Calu3 (cell line): ENCODE measurements at places on chromosomes 16 and 17.
A peak's percentile ranks its signal among the peaks of the same experiment; 100 is the strongest.

GRCh38 chr17:81518785-81519283 lies 6.2 kb upstream of the ACTG1 start:
- peak; percentile 74 for DNase-seq

GRCh38 chr17:56822725-56823124 lies 11.0 kb downstream of the C17orf67 start:
- no peak for DNase-seq

DNA sequence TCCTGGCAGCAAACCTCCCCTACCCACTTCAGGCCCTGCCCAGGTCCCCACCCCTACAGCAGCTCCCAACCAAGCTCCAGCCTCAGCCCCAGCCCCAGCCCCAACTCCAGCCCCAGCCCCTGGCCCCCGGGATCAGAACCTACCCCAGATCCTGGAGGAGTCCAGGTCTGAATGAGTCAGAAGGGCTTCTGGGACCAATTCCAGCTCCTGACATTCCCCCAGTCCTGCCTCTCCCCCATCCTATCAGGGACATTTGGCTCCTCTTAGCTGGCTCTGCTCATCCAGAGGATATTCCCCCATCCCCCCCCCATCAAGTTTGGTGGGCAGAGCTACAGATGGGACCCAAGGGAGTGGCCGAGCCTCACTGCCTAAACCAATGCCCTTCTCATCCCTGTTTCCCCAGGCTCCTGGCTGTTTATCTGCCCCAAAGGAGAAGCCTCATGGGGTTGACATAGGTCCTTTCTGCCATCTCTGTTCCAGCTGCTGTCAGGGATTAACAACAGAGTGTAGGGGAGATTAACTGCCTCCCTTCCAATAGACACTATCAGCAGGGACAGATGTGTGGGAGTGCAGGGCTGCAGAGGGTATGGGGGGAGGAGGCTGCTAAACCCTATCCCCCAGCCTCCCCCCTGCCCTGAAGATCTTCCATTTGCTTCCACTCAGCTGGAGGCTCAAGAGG lies 16.5 kb downstream of the CNTNAP1 start:
- DNase-seq = no peak

DNA sequence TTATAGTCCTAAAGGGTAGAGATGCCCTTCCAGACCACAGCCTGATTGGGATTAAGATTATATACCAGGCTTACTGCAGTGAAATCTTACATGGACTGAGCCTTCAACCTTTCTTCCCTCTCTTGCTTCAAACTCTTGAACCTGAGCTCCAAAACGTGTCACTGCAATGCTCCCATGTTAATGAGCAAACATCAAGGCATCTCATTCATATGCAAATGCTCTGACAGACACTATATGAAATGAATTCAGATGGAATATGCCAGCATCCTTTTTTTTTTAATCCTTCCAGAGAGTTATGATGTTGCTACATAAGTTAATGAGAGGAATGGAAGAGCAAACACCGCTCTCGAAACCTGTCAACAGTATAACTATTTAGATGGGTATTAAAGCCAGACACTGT lies 611.9 kb upstream of the CDH11 start:
- no peak for DNase-seq

DNA sequence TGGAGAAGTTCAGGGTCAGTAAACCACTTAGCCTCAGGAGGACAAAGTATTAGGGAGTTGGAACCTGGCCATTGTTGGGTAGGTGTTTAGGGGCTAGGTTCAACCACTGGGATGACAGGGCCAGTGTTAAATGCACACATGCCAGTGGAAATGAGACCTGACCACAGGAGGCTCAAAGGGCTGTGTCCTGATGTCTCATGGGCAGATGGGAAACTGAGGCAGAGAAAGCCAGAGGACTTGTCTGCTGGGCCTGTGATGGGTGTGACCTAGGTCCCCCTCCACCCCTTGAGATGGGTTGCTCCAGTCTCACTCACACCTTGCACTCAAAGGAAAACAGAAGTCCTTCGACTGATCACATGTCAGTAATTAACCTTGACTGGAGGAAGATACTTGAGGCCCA lies 16.0 kb downstream of the CPNE2 start:
- DNase-seq = no peak

- DNase-seq = no peak
These were observed 5.4 kb upstream of the BCAR1 start for GRCh38 chr16:75256696-75257343.

- DNase-seq = no peak
These were observed 15.1 kb downstream of the TIMM22 start for GRCh38 chr17:1011760-1012735.

GRCh38 chr16:82783933-82784572 lies 157.3 kb downstream of the CDH13 start:
- DNase-seq = no peak

DNA sequence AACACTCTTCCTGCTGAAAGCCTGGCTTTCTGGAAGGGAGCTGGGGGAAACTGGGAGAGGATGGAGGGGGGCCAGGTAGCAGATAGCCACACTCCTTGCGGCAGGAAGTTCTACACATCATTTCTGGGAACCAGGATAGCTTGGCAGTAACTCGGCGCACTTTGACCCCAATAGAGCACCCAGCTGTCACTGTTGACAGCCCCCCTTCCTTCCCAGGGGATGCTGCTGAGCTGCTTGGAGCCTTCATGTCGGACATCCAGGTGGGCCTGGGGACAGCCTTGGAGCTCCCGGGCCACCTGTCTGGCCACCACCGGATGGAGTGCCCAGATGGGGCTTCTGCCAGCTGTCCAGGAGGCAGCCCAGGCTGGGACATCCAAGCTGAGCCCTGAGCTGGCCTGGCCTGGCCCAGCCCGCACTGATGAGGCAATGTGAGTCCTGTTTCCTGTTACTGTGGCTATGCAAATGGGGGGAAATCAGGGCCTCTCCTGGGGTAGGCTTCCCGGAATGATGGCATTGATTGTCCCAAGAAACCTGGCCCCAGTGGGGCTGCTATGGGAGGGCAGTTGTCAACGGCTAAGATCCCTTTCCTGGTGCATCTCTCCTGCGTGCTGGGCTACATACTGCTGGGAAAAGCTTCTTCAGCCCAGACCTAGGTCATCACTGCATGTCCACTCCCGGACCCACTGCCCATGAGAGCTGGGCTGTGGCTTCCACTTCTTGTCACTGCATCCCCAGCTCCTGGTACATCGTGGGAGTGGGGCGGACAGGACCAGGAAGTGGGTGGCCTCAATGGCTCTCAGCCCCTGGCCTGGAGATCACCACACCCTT lies 50.0 kb downstream of the SOCS1 start:
- DNase-seq = peak; percentile 77

DNA sequence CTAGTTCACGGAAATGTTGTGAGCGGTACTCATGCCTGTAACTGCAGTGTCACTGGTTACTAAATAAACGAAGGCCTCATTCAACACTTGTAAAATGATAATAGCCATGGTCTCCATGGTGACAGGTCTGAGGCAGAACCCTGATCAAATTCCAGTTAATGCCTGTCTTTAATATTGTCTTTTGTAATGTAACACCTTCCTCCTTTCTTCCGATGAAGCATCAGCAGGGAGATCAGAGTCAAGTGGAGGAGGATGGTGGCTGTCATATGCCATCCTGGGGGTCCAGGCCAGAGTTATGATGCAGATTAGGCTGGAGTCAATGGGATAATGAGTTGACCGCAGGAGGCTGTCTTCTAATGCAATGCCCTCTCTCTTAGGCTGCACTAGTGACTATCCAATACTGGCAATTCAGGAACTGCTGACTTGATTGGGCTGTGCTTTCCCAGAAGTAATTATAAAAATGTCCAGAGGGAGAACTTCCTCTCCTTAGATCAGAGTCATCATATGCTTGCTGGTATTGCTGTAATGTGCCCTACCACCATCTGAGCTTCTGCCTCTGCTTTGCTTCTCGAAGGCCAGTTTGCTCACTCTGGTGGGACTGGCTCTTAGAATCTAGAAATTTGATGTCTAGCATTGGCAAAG lies 419.1 kb downstream of the CA10 start:
- DNase-seq = no peak

GRCh38 chr16:84898447-84898846 lies 78.7 kb downstream of the CRISPLD2 start:
- no peak for DNase-seq

DNA sequence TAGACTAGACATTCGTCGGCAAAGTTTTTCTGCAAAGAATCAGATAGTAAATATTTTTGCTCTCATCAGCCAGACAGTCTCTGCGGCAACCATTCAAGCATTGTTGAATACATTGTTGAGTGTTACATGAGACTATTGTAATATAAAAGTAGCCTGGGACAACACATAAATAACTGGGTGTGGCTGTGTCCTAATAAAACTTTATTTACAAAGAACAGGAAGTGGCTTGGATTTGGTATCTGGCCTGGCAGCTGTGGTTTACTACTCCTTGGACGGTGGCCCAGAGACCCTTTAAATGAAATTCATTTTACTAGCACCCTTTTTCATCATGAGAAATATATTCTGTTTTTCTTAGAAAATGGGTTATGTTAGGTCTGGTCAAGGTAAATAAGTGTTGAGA lies 297.2 kb downstream of the WWOX start:
- no peak for DNase-seq

DNA sequence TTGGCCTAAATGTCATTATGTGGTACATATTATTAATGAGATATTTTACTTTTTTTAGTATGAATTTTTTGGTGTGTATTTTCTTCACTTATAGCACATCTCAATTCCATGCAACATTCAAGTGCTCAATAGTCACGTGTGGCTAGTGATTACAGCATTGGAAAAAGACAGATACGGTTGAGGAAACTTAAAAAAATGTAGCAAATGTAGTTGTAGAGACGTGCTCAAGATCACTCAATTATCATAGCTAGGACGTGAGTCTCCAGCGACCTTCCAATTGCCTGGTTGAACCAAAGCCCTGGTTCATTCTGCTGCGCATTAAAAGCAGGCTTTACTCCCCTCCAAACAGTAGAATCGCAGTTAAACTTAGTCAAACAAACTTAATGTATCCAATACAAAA lies 1.2 kb upstream of the LIG3 start:
- DNase-seq = no peak
